NCI-H748 treated with DMSO at 0.1 percent for 48 hours (cell line): ENCODE measurements at places on chromosomes 6 and 20.

- no peak for DNase-seq
Measured at GRCh38 chr6:41560431-41561192, 14.4 kb downstream of the FOXP4 start.

- no peak for DNase-seq
Measured at GRCh38 chr20:32418376-32418775, 60.2 kb downstream of the ASXL1 start.

GRCh38 chr20:32336918-32337347, 21.2 kb upstream of the ASXL1 start:
- no peak for DNase-seq

- DNase-seq = no peak
Measured at GRCh38 chr20:64223526-64224067, 32.0 kb upstream of the PCMTD2 start.

- no peak for DNase-seq
Measured at GRCh38 chr6:80028589-80028988, 24.1 kb downstream of the TTK start.

DNA sequence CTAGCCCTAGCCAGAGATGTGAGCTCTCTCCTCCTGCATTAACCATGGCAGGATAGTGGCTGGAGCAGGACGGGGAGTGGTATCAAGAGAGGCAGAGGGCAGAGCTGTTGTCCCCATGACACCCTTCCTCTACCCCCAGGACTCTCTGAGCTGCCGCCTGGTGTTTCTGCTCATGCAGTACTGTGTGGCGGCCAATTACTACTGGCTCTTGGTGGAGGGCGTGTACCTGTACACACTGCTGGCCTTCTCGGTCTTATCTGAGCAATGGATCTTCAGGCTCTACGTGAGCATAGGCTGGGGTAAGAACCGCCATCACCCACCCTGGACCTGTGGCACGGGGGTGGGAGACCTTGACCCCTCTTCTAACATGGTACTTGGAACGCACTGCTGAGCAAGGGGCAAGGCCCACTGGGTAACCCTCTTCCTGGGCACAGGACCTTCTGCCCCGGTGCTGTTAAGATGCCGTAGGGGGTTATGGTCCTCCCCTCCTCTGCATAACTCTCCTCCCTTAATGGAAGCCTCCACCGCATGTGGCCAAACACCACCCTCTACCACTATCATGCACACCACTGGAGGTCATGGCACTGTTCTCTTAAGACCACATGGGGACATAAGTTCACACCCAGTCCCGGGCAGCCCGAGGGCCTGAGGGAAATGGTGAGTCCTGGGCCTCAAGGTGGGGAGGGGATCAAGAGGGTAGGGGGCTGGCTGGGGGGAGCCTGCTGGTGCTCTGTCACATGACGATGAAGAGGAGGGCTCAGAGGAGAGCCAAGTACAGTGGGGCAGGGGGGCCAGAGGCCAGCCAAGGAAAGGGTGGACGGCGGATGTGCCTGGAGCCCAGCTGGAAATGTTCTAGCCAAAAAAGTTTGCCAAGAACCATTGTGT, 25.1 kb downstream of the GLP1R start:
- no peak for DNase-seq

DNA sequence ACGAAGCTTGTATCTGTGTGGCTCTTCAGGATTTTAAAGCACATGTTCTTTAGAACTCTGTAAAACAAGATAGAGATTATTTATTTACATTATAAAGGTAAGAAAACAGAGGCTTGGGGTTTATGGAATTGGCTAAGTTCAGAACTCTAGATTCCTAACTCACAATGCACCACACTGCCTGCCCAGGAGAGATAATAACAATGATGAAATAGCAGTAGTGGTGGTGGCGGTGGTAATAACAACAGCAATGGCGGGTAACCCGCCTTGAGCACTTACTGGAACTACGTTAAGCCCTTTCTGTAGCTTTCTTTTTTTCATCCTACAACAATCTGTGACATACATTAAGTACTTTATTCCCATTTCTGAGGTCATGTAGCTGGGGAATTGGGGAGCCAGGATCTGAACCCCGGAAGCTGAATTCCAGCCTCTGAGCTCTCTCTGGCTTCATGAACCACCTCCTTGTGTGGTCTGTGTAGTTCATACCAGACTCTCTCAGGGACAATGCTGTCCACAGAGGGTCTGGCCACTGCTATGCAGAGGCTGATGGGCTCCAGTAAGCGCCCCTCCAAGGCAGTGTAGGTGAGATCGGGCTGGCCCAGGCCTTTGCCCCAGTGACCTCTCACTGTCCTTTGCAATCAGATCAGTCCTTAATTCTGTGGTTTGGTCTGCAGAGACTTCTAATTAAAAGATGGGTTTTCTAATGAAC, 260.9 kb downstream of the SLC24A3 start:
- DNase-seq = no peak

- DNase-seq = no peak
Measured at GRCh38 chr6:66553441-66553840, 846.4 kb upstream of the EYS start.

DNA sequence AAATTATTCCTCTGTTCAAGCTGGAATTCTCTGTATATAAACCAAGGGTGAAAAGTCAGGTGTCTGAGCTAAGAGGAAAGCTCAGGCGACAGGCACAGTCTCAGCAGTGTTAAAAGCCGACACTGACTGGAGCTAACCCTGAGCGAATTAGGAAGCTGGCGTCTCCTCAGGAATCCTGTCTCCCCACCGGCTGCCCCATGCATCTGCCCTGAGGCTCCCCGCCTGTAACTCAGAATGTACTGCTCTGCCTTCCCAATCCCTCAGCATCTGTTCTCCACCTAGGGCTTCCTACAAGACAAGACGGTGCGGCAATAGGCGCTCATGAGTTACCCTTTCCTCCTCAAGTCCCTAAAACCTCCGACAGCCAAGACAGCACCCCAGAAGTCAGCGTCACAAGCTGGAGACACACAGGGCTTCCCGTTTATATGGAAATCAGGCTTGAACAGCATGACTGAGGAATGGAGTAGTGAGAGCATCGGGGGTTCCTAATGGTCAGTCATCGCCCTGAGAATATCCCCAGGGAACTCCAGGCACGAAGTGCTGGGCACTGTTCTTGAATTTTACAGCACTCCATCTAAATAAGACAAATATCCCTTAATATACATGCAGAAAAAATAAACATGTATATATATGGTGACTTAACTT, 33.5 kb downstream of the WDR27 start:
- no peak for DNase-seq

- no peak for DNase-seq
Measured at GRCh38 chr20:62675877-62676260, 32.8 kb upstream of the NTSR1 start.

DNA sequence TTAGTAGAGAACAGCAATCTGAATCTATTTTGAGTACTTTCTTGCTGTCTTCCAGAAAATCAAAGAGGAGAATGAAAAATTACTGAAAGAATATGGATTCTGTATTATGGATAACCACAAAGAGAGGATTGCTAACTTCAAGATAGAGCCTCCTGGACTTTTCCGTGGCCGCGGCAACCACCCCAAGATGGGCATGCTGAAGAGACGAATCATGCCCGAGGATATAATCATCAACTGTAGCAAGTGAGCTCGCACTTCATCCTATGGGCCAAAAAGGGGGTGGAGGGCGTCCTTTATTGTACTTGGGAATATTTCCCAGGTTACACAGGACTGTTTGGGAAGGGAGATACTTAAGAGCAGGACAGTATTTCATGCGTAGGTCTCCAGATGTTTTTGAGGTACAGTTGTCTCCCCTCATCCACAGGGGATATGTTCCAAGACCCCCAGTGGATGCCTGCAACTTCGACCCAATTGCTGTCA, 37.3 kb upstream of the PLCG1 start:
- DNase-seq = no peak

DNA sequence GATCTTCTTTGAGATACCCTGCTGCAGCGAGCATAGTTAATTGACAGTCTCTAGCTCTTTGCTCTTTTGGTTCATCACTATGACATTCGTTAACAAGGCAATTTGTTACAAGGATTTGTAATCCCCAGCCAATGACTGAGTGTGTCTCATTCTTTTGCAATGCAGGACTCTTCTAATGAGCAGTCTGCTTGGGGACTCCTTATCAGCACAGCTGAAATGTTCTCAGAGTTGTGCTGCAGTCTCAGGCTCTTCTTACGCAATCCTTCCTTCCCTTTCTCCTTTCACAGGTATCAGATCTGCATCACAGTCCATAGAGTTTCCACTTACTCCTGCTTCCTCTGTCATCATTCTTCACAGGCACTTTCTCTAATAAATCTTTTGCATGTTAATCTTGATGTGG, 161.2 kb upstream of the OGFRL1 start:
- no peak for DNase-seq

DNA sequence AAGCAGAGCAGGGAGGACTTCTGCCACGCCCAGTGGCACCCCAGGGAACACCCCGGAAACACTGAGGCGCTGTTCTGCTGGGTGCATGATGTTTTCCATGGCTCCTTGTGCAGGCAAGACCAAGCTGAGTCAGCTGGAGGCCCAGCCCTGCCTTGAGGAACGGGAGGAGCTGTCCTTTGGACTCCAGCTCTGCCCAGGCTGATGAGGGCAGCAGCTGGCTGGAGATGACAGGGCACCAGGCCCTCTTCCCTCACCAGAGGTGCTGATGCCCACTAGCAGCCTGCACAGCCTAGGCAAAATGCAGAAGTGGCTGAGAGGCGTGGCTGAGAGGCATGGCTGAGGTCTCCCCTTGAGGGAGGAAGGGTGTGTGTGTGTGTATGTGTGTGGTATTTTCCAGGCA, 2.4 kb downstream of the C6orf132 start:
- no peak for DNase-seq

DNA sequence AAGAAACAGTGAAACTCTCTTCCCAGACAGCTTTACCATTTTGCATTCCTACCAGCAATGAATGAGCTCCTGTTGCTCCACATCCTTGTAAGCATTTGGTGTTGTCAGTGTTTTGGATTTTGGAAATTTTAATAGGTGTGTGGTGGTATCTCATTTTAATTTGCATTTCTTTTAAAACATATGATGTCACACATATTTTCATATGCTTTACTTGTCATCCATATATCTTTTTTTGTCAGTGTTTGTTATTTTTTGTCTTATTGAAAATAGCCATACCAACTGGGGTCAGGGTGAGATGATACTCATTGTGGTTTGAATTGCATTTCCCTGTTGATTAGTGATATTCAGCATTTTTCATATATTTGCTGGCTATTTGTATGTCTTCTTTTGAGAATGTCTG, 119.5 kb upstream of the FOXA2 start:
- no peak for DNase-seq

DNA sequence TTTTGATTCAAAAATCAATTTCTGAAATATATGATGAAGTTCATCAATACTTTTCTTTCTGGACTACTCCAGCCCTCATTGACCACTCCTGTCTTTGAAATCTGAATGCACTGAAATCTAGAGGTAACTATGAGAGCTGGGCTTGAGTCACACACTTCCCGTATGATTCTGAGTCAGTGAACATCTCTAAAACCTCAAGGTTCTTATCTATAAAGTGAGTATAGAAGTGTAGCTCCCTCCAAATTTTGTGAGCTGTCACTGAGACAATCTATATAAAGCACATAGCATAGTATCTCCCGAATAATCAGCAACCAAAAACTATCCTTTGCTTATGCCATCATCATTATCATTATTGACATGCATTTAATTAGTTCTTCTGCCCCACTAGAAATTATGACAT, 182.4 kb downstream of the TSHZ2 start:
- DNase-seq = no peak

GRCh38 chr6:98487612-98488011, 346.8 kb upstream of the POU3F2 start:
- DNase-seq = no peak

DNA sequence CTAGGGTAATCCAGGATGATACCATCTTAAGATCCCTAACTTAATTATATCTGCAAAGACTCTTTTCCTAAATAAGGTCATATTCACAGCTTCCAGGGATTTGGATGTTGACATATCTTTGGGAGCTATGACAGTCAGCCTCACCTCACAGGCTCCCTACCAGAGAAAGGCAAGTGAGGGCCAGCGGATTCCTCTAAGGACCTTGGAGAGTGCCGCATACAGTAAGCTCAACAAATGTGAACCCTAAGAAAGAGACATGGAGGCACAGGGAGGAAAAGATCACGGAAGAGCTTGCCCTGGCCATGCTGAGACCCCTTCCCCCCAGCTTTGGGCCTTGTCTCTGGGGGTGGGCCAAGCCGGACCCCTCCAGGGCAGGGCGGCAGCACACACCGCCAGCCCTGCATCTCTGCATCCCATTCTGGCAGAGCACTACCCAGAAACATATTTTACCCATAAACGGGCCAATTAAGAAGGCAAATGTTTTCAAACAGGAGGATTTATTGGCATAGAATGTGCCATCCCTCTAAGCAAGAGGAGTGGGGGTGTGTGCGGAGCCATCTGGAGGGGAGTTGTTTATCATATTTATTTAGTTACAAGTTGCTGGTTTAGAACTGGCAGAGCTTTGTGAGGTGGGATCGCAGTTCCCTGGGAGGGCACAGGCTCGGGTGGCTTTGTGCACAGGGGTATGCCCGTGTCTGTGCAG, 55.4 kb downstream of the CHMP4B start:
- DNase-seq = no peak

- DNase-seq = peak; percentile 38
Measured at GRCh38 chr20:46132705-46133120, 14.6 kb downstream of the CD40 start.

DNA sequence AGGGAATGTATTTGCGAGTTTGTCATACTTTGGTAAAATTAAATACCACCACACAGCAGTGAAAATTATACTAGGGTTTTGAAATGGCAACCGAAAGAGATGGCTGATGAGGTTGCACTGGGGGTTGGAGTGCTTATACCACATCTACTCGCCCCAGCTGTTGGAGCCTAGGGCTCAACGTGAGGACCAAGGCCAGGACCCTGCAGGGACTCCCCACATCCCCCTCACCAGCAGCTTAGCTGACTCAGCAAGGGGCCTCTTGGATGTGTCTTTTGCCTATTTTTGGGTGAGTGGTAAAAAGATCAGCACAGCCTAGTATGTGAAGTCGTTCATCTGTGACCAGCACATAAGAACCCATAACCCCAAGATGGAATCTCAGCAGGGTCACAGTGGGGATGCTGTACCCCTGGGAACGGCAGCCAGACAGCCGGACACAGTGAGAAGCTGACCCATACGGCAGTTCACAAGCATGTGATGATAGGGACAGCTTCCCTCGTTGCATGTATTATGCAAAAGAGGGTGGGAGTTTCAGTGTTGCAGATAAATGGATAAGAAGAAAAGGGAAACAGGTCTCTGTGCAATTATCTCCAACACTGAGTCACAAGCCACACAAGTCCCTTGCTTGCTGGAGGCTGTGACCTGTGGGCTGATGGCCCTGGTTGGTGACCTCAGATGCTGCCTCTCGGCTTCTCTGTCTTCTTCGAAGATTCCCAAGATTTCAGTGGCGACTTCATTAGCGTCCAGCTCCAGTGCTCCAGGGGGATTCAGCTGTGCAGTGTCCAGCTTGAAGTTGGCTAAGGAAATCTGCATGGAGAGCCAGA, 20.9 kb upstream of the SPO11 start:
- DNase-seq = no peak

- DNase-seq = no peak
Measured at GRCh38 chr6:112204350-112204706, 50.0 kb downstream of the LAMA4 start.

DNA sequence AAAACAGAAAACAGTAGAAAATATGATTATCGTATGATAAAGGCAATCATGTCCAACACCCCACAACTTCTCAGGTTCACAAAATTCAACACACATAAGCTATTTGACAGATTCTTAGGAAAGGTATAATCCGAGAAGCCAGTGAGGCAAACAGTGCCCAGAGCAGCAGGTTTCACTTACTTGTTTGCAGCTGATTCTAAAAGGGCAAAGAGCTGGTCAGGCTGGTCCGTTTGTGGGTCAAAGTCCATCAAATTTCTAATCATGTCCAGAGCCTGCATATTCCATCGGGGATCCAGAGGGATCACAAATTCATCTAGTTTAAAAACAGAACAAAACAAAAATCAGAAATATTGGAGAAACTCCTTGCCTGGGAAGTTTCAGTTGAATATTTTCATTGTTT, 69.8 kb upstream of the LYRM2 start:
- no peak for DNase-seq
